ENCODE measurements at places on chromosomes 5 and 9.

DNA sequence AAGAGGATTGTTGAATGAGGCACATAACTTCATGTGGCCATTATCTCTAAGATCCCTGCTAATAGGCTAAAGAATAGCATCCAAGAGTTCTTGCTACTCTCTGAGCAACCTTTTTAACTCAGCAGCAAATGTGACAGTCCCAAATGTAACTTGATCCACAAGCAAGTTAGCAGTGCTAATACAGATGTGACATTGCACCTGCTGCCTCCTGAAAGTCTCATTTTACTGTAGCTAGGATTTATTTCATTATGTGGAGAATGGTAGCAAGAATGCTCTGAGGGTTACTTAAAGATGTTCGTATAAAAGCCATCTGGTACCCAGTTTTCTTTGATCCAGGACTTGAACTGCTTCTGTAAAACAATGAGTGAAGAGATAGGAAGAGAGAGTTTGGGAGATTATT lies 45.8 kb downstream of the CDH10 start:
- no peak for DNase-seq

GRCh38 chr9:136728548-136729123 lies 14.1 kb downstream of the LCN10 start:
- peak; percentile 46 for DNase-seq

- DNase-seq = no peak
Observed at GRCh38 chr9:129595311-129595741, 25.6 kb downstream of the C9orf50 start.

GRCh38 chr9:103700195-103700962 lies 393.7 kb upstream of the SMC2 start:
- DNase-seq = no peak

- peak; percentile 81 for DNase-seq
Observed at GRCh38 chr5:177317959-177318377, 6.3 kb upstream of the MXD3 start.

- no peak for DNase-seq
Observed at GRCh38 chr9:137663584-137663983, 44.8 kb downstream of the EHMT1 start.

DNA sequence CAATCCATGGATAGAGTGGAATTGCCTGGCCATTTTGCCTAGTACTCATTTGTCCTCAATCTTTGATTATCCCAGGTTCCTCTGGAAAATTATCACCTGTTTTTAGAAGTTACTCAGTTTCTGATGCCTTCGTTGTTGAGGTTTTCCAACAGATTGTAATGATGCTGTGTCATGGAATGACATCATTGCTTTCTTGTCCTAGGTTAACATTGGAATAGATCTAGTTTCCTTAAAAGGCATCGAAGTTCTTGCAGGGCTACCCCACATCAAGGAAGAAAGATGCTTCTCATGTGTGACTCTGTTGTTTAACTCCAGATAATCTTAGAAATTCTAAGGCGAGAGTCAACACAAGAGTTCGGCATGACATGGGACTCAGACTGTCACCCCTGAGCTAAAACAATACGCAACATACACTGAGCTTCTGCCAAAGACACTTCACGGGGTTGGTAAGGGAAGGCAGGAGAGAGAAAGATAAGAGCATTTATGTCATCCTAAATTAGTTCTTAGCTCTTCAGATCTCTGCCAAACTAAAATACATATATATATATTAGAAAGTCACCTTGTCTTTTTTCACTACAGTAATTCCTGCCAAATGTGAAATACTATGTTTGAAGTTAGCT lies 293.2 kb upstream of the WWC1 start:
- no peak for DNase-seq

GRCh38 chr9:34496149-34496712 lies 26.6 kb downstream of the ENHO start:
- DNase-seq = peak; percentile 37

DNA sequence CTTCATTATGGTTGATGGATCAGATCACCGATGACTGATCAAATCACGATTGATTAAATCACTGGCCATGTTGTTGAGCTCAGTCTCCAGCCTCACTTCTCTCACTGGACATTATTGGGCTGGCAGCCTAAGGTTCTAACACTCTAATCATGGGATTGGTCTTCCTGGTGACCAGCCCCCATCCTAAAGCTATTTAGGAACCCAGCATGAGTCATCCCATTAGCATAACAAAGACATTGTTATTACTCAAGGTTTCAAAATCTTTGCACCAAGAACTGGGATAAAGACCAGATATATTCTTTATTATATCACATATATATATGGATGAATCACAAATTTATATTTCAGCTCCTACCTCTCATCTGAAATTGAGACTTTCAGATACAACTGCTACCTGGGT lies 272.1 kb upstream of the IL12B start:
- no peak for DNase-seq

DNA sequence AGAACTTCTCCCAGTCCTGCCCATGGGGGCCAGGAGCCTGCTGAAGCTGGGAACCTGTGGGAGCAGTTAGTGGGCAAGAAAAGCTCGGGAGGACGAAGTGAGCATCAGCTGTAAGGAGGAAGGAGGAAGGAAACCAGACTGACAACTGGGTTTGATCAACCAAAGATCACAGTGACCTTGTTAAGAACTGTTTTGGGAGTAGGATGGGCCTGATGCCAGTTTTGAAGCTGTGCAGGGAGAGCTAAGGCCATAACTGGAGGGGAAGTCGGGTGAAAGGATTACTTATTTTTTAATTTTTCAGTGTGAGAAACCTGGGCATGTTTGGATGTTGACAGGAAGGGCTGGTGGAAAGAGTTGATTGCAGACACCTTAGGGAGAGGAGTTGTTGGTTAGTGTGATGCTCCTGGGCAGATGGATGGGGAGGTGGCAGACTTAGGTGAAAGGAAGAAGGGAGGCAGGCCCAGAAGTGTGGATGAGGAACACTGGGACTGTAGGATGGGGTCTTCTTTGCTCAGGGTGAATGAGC lies 58.3 kb upstream of the KLF4 start:
- no peak for DNase-seq

DNA sequence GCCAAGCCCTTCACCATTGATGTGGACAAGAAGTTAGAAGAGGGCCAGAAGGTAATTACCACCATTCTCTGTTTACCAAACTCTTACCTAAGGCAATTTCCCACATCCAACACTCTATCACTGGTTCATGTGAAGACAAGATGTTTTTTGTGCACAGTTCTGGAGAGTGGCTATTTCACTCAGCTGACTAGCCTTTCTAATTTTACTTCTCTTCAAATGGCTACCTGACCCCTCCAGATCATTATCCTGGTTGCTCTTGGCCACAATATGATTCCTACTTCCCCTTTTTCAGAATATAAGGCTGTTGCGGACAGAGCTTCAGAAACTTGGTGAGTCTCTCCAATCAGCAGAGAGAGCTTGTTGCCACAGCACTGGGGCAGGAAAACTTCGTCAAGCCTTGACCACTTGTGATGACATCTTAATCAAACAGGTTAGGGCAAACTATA lies 7.1 kb downstream of the KIF20A start:
- DNase-seq = no peak

DNA sequence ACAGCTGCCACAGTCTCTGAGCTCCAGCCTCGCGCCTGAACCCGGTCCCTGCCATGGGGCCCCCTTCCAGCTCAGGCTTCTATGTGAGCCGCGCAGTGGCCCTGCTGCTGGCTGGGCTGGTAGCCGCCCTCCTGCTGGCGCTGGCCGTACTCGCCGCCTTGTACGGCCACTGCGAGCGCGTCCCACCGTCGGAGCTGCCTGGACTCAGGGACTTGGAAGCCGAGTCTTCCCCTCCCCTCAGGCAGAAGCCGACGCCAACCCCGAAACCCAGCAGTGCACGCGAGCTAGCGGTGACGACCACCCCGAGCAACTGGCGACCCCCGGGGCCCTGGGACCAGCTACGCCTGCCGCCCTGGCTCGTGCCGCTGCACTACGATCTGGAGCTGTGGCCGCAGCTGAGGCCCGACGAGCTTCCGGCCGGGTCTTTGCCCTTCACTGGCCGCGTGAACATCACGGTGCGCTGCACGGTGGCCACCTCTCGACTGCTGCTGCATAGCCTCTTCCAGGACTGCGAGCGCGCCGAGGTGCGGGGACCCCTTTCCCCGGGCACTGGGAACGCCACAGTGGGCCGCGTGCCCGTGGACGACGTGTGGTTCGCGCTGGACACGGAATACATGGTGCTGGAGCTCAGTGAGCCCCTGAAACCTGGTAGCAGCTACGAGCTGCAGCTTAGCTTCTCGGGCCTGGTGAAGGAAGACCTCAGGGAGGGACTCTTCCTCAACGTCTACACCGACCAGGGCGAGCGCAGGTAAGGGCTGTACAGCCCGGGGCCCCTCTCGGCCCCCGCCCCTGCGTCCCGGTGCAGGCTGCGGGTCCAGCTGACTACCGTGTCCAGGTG lies 509 bp downstream of the LVRN start:
- no peak for DNase-seq

DNA sequence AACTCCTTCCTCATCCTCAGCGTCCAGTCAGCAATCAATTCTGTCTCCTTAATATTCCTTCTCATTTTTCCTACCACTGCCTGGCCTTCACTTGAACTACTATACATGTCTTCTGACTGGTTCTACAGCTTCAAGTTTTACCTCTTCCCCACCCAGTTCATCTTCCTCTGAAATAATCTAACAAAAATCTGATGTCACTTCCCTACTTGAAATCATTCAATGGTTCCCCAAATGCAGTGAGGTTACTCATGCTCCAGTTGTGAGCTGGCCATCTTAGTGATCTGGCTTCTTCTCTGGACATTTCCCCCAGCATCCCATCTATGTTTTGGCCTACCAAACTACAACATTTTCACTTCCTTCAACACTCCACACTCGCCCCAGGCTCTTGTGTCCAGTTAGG lies 14.9 kb upstream of the TMEM267 start:
- no peak for DNase-seq

DNA sequence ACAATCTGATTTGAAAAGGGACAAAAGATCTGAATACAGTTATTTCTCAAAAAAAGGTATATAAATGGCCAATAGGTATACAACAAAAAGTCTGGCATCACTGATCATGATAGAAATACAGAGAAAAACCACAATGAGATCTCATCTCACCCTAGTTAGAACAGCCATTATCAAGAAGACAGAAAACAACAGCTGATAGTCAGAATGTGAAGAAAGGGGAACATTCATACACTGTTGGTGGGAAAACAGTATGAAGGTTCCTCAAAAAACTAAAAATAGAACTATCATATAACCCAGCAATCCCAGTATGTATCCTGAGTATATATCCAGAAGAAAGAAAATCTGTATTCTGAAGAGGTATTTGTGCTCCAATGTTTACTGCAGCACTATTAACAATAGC lies 75.7 kb upstream of the OR2K2 start:
- no peak for DNase-seq

GRCh38 chr5:5369051-5369605 lies 53.3 kb upstream of the ICE1 start:
- DNase-seq = no peak

GRCh38 chr5:135011355-135012032 lies 22.5 kb downstream of the PITX1 start:
- no peak for DNase-seq

DNA sequence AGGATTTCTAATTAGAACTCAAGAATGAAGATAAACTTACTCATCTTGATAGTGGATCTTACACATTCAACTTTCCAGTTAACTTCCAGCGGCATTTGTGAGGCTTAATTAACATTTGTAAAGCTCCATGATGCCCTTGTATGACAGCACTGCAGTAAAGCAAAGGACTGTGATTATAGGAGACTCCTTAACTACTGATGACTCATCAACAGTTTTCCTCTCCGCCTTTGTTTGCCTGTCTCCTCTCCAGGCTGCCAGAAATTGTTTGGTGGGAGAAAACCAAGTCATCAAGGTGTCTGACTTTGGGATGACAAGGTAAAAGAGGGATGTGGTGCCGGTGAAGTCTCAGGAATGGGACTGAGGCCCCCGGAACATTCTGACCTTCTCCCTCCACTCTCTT lies 20.4 kb upstream of the CYFIP2 start:
- DNase-seq = peak; percentile 33

GRCh38 chr5:139806111-139806510 lies 10.5 kb downstream of the PSD2 start:
- no peak for DNase-seq

All from SW480 (cell line).